Central memory CD4-positive, alpha-beta T cell (primary cell): ENCODE measurements at places on chromosomes 4 and X.

DNA sequence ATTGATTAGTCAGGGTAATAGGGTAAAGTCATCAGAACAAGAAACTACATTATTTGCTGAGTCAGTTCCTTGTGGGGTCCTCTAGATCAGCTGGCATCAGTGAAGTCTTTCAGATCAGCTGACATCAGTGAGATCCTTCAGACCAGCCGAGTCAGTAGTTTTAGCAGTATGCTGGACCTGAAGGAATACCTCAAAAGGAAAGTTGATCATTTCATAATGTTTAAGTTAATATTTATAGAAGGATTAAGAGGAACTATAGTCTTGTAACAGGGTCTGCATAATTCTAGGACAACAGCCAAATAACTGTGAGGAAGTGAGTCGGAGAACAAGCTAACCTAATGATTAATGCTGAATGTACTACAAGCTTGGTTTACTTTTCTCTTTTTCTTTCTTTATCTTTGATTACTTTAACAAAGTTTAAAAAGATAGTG lies 958 bp upstream of the UGT2B7 start:
- DNase-seq, result no peak

- no peak for DNase-seq
Observed at GRCh38 chr4:34417160-34417559, 1827.2 kb downstream of the ARAP2 start.

DNA sequence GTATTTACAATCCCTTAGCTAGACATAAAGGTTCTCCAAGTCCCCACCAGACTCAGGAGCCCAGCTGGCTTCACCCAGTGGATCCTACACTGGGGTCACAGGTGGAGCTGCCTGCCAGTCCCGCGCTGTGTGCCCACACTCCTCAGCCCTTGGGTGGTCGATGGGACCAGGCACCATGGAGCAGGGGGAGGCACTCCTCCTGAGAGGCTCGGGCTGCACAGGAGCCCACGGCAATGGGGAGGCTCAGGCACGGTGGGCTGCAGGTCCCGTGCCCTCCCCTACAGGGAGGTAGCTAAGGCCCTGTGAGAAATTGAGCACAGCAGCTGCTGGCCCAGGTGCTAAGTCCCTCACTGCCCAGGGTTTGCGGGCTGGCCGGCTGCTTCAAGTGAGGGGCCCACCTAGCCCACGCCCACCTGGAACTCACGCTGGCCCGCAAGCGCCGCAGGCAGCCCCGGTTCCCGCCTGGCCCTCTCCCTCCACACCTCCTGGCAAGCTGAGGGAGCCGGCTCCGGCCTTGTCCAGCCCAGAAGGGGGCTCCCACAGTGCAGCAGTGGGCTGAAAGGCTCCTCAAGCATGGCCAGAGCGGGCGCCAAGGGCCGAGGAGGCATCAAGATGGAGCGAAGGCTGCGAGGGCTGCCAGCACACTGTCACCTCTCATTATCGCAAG lies 113.9 kb downstream of the PRDM5 start:
- no peak for DNase-seq

DNA sequence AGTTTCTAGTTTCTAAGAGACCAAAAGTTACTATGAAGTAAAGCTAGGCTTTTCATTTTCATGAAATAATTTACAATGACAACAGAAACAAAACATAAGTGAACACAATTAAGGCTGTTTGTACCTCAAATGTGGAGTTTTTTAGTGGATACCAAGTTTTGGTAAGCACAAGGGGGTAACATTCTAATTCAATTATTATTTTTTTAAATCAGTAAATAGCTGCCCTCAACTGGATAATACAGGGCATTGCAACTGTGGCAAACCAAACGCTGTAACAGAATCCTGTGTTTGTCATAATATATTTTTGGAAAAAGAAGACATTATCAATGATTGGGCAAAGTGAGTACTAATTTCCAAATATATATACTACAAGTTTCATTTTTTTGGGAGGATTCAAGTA lies 150.3 kb downstream of the FBXW7 start:
- DNase-seq, result no peak

DNA sequence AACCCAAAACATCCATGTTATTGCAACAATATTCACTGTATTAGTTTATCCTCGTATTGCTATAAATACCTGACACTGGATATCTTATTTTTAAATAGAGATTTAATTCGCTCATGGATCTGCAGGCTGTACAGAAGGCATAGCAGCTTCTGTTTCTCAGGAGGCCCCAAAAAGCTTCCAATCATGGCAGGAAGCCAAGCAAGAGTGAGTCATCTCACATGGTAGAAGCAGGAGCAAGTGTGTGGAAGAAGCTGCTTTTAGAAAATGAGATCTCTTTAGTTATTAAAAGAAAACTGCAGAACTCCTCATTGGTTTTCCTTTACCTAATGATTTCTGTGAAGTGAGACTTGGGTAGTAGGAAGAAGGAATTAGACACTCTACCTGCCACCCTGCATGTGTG lies 16.4 kb downstream of the ZNF732 start:
- DNase-seq, result no peak

DNA sequence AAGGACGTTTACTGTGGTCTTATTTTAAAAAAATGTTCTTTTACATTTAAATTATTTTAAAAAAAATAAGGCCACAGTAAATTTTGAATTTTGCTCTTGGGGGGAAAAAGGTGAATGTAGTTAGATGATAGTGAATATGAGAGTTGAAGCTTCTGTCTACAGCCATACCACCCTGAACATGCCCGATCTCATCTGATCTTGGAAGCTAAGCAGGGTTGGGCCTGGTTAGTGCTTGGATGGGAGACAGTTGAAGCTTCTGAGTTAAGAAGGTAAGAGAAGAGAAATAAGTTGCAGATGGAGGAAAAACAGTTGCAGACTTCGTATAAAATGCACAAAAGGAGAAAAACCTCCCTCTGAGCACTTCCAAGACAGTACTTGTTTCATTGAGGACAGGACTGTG lies 115.6 kb upstream of the NR3C2 start:
- no peak for DNase-seq

- peak; percentile 42 for DNase-seq
Observed at GRCh38 chr4:119286377-119287002, 35.4 kb downstream of the FABP2 start.

DNA sequence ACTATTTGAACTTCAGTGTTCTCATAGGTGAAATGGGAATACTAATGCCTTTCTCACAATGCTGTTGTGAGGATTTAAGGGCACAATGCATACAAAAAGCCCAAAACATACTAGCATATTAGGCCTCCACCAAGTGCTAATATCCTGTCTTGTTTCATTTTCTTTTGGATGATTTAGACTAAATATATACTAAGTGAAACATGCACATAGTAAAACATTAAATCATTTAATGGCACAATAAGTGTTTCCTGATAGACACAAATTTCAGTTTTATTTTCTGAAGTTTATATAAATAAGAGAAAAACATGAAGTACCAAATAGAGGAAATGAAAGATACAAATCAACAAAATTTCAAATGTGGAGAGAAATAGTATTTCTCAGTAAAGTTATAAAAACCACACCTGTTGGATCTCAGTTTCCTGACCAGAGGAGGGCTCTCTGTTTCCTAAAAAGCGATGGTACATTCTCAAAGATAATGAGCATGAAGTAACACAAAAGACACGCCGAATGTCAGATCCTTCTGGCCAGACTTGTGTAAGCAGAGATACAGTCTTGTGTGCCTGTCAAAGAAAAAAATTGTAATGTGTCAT lies 25.1 kb downstream of the DDX60 start:
- no peak for DNase-seq
